Tibial nerve (tissue), 4 donors: ENCODE measurements at places on chromosomes 5 and 9. TPM values are rescaled to one million over a fixed set of nuclear protein-coding genes. Genes with fewer than 3 reads are reported as not detected.

SLC12A7 gene
- total RNA-seq = 14.0 TPM

DNA sequence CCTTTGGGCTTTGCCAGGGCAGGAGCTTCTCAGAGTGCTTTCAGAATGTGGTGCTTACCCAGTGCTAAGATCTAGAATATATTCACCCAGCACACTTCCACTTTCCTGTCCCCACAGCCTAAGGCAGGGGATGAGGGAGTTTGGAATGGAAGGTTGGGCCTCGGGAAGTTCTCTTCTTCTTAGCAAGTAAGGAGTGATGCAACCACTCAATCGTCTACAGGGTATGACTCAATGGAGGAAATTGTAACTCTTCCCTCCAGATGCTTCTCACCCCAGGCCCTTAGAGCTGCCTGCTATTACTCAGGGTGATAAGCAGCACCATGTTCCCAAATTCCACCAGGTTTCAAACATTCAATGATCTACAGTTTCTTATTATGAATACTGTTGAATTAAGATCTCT, 30.8 kb upstream of the AGGF1 start:
- DNase-seq = no peak

GRCh38 chr9:6758498-6759184, 868 bp downstream of the KDM4C start:
- DNase-seq = peak; percentile 42

FAM151B gene
- total RNA-seq = 4.4 TPM

TAF1L gene
- total RNA-seq = not detected

- no peak for DNase-seq
These were observed 3.3 kb upstream of the FBN2 start for GRCh38 chr5:128541385-128541784.

GRCh38 chr5:33328818-33329217, 111.9 kb upstream of the TARS1 start:
- DNase-seq = no peak

CCDC112 gene
- 5.7 TPM for total RNA-seq

SPTLC1 gene
- 79.3 TPM for total RNA-seq

- DNase-seq = no peak
These were observed 204.4 kb downstream of the SH3GL2 start for GRCh38 chr9:17783227-17783626.

DNA sequence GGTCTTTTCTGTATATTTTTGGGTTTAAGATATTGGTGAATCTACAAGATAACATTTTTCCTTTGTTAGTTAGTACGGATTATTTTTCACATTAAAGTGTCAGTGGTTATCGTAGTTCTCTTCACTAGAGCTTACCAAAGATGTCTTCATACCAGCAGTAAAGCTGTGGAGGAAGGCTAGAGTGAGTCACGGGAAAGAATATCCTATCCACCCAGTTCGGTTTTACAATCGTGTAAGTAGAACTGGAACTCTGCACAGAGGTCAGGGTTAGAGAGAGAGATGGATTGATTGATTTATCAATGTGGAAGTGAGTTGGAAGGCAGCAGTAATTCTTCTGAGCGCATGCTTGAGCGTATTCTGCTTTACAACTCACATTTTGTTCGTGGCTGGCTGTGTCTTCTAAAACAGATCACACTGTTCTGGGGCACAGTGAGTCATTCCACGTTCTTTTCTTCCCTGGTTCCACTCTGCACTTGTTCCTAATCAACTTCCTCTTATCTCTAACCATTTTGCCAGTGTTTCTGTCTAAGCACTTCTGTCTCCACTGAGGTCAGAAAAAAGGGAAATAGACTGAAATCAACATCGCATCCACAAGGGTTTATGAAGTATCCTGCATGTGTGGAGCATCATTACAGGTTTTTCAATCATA, 86.5 kb upstream of the ARRDC3 start:
- DNase-seq = peak; percentile 24

PRUNE2 gene
- total RNA-seq = 23.2 TPM

- no peak for DNase-seq
These were observed 13.7 kb upstream of the CERCAM start for GRCh38 chr9:128406848-128407391.

GRCh38 chr5:159030357-159030756, 69.4 kb downstream of the EBF1 start:
- no peak for DNase-seq

GRCh38 chr9:83981126-83981871, 694 bp downstream of the RMI1 start:
- no peak for DNase-seq

- no peak for DNase-seq
These were observed 107.3 kb downstream of the MTREX start for GRCh38 chr5:55415071-55415470.

ENHO gene
- total RNA-seq = 2.7 TPM

C5orf58 gene
- total RNA-seq = not detected

- DNase-seq = peak; percentile 84
These were observed 146.2 kb downstream of the RGS3 start for GRCh38 chr9:113609562-113610318.

GRCh38 chr5:91225848-91226686, 157.1 kb downstream of the ARRDC3 start:
- DNase-seq = no peak
